ENCODE measurements at places on chromosomes 4 and X.

DNA sequence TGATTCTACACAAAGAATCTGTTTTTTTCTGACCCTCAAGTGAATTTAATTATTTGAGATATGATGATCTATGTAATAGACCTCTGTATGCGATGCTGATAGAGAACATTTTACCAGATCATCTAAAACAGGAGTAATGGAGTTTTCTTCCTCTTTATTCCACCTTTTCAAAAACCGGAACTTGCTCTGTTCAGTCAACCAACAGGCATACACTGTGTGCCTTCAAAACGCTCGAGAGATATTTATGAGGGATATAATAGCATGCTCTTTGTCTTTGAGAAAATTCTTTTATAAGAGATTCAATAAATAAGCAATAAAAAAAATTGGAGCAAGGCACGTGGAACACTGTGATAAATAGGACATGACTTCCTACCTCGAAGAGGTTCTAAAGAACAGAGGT lies 2.0 kb downstream of the NYX start:
- no peak for DNase-seq

DNA sequence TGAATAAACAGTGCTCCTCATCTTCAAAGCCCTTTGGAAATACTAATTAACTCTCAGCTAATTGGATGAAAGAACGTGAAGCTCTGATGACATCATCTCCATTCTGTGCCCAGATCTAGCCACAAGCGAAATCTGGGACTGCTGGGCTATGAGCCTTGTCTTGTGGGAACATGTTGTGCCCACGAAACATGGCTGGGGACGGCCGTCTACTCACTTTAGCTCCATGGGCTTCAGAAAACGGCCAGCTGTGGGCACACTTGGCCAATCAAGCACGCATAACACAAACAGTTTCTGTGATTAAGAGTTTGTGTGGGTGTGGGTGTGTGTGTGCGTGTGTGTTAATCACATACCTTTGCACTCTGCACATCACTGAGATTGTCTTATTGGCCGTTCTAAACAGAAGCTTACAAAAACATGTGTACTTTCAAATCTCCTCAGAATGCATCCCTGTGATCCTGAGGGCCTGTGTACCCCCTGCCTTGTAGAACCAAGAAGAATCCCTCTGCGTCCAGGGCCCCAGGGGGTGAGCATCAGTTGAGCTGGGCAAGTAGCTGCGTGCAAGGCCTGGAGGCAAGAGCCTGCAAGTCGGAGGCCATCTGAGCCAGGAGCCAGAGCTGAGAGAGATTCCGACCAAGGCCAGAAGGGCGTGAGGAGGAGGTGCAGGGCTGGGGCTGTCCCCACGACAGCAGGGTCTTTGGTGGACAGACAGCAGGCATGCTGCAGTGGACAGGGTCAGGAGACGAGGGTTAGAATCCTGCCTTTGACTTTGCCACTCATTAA lies 18.7 kb upstream of the ZNF185 start:
- no peak for DNase-seq

DNA sequence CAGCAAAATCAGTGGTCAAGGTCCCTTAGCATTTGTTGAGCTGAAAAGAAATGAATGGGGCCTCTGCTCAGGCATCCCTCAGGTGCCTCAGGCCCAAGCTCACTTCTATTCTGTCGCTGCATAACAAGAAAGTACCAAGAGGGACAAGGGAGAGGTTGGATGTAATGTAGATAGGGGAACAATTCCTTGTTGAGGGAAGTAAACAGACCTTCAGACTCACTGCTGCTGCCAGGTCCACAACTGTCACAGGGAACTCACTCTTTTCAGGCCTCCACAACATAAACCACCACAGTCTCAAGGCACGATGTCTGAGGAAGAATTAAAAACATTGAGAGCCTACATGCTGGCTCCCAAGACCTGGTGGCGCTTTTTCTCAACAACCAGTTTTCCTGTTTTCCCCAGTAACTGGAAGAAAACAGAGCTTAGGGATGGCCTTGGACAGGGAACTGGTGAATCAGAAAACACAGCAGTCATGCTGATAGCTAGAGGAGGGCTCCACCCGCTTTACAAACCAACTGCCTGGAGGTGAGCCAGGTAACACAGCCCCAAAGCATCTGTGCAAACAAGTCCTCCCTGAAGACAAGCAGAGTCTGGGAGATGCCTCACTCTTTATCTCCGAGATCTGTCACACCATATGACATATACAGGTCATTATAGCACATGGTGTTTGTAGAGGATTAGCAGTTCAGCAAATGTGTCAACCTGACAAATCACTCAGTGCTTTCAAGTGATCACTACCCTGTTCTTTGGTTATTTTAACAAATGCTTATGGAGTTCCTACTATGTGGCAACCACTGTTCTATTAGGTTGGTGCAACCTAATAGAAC lies 14.3 kb upstream of the AWAT1 start:
- DNase-seq = no peak

- DNase-seq = no peak
These were observed 3.7 kb upstream of the TEX13D start for GRCh38 chrX:124328765-124329164.

DNA sequence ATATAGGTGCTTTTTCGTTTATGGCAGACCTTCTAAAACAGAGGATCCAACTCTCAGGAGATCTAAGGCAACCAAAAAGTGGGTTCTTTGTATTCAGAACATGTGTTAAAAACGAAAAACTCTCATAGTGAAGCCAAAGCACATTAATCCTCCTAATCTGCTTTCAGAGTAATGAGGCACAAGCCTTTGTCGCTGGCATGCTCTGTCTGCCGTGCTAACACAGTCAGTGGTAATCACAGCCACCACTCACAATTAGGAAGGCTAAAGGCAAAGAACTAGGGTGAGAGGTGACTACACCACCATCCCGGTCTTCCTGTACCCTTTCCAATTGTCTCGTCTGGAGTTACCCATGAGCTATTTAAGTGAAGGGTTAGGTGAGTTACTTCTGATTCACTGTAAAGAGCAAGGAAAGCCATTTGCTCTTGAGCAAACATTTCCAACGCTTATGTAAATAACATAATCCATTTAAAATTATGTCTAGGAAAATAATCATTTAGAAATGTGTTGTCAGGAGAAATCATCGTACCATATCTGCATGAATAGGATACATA lies 40.7 kb downstream of the NPY2R start:
- no peak for DNase-seq

DNA sequence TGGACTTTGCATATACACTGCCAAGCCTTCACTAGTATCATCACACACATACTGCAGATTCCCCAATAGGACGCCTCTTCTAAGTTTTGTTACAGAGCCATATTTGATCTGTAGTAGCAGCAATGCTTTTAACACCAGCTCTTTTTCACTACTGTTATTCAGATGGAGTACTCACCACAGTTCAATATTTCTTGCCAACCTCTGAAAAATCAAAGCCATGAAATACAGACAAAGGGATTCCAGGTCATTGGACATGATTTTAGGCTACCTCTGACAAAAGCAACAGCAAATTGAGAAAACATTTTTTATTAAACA lies 390.7 kb upstream of the ADGRL3 start:
- DNase-seq = no peak

GRCh38 chr4:171621646-171622045 lies 191.6 kb upstream of the GALNTL6 start:
- no peak for DNase-seq

DNA sequence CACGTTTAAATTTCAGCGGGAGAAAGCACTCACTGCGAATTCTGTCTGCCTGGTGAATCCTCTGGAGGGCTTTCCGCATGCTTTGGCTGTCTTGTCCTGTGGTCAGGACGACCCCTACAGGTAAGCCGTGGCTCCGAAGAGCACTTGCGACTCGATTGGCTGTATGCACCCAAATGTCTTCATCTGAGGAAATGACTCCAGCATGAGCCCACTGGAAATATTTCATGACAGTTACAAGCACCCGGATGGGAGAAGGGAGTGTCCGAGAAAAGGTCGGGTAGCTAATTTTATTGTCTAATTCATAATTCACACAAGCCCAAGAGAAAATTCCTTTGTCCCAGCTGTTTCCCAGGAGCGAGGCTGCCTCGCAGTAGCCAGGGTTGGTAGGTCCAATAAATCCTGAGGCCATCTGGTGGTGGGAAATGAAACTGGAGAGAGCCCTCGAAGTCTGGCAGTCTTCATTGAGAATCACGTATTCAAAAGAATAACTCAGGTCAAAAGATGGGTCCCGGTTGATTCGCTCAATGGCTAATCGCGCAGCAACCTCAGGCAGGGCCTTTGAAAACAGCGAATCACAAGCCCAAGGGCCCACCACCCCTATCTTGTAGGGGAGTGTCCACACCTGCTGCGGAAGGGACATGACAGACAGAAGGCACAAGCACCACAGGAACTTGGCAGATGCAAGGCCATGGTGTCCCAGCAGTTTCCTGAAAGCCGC lies 6.6 kb downstream of the GUCY2F start:
- DNase-seq = no peak

GRCh38 chrX:155613927-155614559 lies 1.3 kb upstream of the TMLHE start:
- DNase-seq = no peak

DNA sequence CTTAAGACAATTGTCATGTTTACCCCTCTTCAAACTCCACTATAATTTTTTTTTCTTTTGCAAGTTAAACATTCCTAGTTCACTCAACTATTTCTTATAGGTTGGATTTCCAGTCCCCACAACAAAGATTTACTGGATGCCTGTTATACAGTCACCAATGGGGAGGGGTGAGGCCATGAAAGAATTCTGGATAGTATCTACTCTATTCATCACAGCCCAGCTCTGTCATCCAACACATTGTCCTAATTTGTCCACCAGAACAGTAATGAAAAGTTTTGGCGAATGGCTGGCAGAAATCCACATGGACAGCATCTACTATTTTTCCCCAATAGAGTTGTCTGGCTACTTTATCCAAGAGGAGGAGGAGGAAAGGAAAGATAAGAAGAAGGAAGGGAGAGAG lies 192.7 kb upstream of the S100G start:
- no peak for DNase-seq

GRCh38 chr4:20433097-20433705 lies 181.5 kb downstream of the SLIT2 start:
- DNase-seq = no peak

GRCh38 chrX:107714206-107714891 lies 61.2 kb downstream of the TSC22D3 start:
- no peak for DNase-seq

DNA sequence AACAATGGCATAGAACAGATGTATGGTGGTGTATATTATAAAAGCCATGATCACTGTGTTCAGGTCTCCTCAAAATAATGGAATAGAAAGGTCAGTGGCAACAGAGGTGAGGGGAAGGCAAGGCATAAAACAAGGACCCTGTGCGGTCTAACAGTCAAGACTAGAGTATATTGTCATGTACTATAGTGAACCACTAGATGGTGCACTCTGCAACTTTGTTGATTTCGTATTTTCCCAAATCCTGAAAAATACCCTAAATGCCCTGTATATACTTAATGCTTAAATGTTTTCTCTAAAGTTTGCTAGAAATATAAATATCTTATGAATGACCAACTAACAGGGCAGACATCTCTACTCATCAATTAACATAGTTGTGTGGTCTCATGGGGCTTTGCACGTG lies 453.0 kb downstream of the PCDH11X start:
- no peak for DNase-seq

GRCh38 chrX:94057385-94057784 lies 383.4 kb downstream of the FAM133A start:
- DNase-seq = no peak

DNA sequence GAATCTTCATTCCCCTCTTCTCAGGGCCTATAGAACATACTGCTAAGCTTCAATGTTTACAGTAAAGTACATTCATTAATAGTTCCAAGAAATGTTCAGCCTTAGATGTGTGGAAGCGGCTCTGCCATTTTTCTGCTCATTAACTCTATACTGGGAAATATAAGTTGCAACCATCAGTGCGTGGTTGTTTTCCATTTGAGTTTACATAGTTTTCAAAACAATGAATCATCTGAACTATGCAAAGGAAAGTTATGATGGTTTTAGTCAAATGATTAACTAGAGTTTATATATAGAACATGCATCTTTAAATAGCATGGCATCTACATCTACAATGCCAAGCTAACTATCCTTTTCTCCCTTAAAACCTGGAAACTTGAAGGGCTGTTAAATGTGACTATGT lies 29.6 kb downstream of the LEF1 start:
- DNase-seq = no peak

DNA sequence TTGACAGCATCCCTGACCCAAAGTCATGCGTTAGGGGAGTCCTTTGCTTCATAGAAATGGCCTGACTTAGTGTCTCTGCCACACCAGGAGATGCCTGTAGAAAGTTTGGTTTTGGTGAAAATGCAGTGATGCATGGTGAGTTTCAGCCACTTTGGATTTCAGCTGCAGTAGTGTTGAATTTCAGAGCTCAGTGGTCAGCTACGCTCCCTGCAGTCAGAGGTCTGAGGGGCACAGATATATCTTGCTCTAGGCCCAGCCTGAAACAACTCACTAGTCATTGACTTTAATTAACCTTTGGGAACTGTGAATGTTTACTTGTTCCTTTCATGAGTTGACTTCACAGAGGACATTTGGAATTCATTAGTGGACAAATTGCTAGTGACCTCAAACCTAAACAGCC lies 17.5 kb downstream of the RBMX2 start:
- DNase-seq = no peak

- no peak for DNase-seq
These were observed 47.6 kb upstream of the NEUROG2 start for GRCh38 chr4:112563431-112564200.

GRCh38 chrX:134636851-134637250 lies 21.4 kb downstream of the PLAC1 start:
- no peak for DNase-seq

GRCh38 chr4:31667686-31668085 lies 947.5 kb downstream of the PCDH7 start:
- no peak for DNase-seq

DNA sequence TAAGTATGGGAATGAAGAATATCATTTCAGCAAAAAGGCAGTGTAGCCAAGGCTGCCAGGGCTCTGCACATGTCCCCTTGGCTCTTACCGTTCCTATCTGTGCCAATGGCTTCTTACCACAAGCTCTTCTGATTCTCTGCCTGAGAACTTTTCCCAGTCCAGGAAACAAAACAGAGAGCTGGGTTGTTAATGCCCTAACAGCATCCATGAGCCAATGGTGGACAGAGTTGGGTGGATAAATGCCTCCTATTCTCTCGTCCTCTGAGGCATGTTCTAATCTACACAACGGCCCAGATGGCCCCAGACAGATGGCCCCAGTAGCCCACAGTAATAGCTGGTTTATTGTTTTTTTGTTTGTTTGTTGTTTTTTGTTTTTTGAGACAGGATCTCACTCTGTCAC lies 28.0 kb downstream of the SCD5 start:
- DNase-seq = no peak

DNA sequence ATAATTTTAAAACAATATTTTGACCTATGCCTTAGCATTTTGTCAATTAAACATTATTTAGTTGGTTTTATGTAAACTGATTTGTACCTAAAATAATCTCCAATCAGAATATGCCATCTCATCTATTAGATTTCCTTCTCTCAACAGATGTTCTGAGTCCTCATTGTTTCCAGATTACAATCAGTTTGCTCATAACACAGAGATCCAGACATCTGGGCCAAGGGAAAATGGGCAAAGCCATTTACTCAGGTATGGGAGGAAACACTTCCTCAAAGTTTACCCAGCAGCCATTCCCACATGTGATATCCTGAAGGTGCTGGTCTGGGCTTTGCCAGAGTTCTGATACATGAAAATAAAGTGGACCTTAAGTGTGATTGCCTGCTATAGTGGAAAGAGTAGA lies 217.9 kb upstream of the GPC4 start:
- no peak for DNase-seq

- no peak for DNase-seq
These were observed 986.3 kb downstream of the STIM2 start for GRCh38 chr4:27846951-27847350.

- no peak for DNase-seq
These were observed 83.4 kb upstream of the MID1IP1 start for GRCh38 chrX:38717871-38718270.

- no peak for DNase-seq
These were observed 13.7 kb downstream of the BCORL1 start for GRCh38 chrX:129996120-129996519.
